ENCODE measurements at places on chromosomes 5 and 9.

DNA sequence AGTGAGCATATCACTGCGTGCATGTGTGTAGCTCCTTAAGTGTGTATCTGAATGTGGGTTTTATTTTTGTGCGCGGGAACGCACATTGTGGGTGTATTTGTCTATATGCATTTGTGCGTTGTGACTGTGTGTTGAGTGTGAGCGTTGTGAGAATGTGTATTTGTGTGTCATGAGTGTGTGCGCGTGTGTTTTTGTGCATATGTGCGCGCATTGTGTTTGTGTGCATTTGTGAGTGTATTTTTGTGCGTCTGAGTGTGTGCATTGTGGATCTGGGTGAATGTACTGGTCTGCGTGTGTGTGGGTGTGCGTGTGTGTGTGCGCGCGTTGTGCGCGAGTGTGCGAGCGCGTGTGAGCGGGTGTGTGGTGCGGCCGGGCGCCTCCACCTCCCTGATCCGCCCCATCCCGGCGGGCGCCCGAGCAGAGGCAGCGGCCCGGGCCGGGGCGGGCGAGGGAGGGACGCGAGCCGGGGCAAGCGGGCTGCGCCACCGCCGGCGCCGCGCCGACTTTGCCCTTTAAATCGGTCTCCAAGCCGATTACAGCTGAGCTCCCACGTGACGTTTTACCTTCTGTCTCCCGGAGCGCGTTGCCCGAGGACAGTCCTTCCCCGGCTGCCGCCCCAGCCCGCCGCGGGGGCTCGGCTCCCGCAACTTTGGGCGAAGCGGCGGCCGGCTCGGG lies at the start of gene RASGRF2:
RASGRF2 (plus strand) TSS at position 596 of the 675 bp plus-strand sequence. CDS start 376 bp downstream, outside the sequence.
- DNase-seq = peak; percentile 42

GRCh38 chr9:75505654-75506053 lies 384.8 kb upstream of the PCSK5 start:
- DNase-seq = no peak

DNA sequence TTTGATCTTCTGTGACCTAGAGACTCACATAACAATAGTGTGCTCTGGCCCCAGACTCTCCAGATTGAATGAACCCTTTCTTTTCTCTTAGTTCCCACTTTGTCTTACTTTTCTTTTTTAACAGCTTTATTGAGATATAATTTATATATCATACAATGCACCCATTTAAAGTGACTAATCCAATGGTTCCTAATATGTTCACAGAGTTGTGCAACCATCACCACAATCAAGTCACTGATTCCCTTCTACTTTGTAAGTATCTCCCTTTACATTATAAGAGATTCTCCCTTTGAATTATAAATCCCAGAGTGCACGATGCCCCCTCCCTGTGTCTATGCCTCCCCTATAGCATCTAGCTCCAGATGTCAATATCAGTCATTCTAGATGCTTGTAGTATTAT lies 172.4 kb downstream of the HINT1 start:
- no peak for DNase-seq

DNA sequence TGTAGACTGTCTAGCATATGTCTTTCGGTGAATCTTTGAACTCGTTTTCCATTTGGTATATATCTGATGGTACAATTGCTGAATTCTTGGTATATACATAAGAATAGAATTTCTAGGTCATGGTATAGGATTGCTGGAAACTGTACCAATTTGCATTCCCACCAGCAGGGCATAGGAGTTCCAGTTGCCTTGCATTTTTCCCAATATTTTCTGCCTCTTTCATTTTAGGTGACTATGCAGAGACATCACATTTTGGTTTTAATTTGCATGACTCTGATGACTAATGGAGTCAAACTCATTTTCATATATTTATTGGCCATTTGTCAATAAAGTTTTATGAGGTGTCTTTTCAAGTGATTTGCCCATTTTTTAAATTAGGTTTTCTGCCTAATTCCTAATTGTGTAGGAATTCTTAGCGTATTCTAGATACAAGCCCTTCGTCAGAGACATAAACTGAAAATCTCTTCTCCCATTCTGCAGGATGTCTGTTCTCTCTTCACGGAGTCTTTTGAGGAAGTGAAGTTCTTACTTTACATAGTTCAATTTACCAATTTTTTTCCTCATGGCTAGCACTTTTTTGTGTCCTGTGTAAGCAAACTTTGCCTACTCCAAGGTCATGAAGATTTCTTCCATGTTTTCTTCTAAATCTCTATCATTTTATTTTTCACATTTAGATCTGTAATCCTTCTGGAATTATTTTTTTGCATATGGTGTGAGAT lies 28.9 kb upstream of the PDCD1LG2 start:
- DNase-seq = no peak

GRCh38 chr5:110841137-110841536 lies 102.3 kb downstream of the SLC25A46 start:
- DNase-seq = no peak

GRCh38 chr9:129131300-129132145 lies 20.3 kb downstream of the PTPA start:
- peak; percentile 88 for DNase-seq

GRCh38 chr9:100595391-100596199 lies 17.7 kb downstream of the CAVIN4 start:
- no peak for DNase-seq

DNA sequence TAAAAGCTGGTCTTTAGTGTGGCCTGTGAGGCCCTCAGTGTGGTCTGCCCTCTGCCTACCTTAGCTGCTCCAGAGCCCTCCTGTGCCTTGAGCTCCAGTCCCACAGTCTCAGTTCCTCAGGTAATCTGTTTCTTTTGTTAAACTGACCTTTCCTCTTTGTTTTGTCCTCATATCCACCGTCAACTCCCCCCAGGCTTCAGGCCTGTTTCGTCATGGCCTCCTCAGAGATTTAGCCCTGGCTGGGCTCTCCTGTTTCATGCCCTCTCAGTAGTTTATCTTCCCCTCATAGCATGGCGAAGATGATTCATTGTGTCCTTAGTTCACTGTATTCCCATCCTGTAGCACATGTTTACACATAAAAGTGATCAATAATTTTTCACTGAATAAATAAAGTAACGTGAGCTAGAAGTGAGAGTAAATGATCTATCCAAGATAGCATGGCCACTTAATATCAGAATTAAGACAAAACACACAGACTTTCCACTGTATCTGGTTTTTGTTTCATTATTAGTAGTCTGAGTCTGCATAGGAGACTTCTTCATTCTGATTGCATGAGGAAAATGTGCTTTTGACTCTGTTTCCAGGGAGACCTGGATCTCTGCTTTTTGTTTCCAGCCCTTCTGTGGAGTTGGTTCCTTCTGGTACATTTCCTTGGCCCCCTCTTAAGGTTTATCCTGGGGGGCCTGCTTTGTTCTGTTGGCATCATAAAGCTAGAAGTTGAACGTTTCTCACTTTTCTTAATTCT lies 70.5 kb downstream of the SNX24 start:
- DNase-seq = no peak

DNA sequence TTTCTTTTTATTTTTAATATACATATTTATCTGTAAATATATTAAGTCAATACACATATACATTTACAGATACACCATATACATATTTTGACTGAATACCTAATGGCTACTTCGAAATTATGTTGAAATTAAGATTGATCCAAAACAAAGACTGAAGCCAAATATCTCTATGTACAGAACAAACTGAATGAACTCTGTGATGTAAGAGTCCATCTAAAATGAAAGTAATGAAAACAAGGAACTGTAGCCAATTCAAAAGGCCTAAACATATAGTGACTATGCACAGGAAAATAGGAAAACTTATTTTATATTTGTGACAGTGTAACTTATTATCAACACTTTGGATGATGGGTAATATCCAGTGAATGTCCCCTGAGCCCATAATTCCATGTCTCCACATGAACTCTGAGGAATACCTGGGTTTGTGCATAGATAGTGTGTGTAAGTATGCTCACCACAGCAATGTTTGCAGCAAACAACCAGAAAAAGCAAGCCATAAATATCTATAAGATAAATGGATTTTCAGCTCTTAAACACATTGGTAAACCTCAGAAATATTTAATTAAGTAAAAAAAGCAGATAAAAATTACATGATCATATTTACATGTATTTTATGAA lies 517.2 kb upstream of the CDH6 start:
- DNase-seq = no peak

- DNase-seq = no peak
Observed at GRCh38 chr5:169832845-169833244, 147.4 kb downstream of the INSYN2B start.

- no peak for DNase-seq
Observed at GRCh38 chr5:76294573-76294972, 108.5 kb upstream of the IQGAP2 start.

GRCh38 chr5:36462295-36463021 lies 143.9 kb upstream of the SLC1A3 start:
- DNase-seq = no peak

- no peak for DNase-seq
Observed at GRCh38 chr5:136330353-136331038, 34.8 kb downstream of the TRPC7 start.

- no peak for DNase-seq
Observed at GRCh38 chr9:123687246-123687751, 242.6 kb downstream of the DENND1A start.

- DNase-seq = no peak
Observed at GRCh38 chr5:86979811-86980411, 287.8 kb upstream of the RASA1 start.

DNA sequence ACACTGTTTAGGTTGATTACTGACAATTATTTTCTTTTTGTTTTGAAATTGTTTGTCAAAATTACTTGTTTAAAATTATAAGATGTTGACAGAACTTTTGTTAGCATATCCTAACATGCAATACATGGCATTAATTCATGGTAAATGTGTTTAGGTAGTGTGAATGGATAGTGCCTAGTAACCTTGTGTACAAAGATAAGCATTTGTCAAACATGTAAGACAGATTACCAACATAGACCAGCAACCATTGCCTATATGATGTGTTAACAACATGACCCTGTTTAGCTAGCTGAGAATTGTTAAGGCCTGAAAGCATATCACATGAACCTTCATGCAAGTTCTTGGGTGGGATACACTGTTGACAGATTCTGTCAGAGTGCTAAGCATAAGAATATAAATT lies 13.4 kb downstream of the MAN2A1 start:
- no peak for DNase-seq

DNA sequence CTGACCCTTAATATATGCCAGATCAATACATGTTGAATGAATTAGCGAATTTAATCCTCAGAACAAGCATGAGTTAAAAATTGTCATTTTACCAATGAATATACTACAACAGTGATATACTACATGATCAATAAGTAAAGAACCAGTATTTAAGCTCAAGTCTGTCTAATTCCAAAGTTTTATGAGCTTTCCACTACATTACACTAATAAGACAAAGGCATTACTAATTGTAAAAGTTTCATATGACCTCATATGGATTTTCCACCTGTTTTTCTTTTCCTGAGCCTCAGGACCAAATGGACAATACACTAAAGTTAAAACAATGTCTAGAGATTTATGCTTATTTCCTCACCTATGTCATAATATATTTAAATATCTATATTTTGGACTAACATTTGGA lies 80.8 kb downstream of the OXCT1 start:
- DNase-seq = no peak

DNA sequence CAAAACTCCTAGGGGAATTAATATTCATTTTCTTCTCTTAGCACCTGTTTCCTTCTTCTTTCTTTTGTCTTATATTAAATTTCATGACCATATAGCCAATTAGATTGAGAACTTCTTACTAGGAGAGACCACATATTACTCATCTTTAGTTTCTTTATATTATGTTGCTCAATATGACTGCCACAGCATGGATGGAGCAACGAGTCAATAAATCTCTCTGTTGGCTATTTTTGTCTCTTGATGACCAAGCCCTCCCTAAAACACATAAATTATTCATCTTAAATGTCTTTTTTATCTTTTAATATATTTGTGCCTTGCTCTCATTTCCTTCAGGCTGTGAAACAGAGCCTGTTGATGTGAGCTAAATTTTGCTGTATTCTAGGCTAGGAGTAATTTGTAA lies 123.0 kb downstream of the ADAMTSL1 start:
- DNase-seq = no peak

GRCh38 chr5:149730620-149731331 lies 666 bp downstream of the PPARGC1B start:
- peak; percentile 41 for DNase-seq
